Stimulated activated naive CD4-positive, alpha-beta T cell (primary cell): ENCODE measurements at places on chromosomes 2 and 18.
A peak's percentile ranks its signal among the peaks of the same experiment; 100 is the strongest.

- no peak for DNase-seq
Observed at GRCh38 chr2:218956039-218956438, 3.4 kb upstream of the CDK5R2 start.

DNA sequence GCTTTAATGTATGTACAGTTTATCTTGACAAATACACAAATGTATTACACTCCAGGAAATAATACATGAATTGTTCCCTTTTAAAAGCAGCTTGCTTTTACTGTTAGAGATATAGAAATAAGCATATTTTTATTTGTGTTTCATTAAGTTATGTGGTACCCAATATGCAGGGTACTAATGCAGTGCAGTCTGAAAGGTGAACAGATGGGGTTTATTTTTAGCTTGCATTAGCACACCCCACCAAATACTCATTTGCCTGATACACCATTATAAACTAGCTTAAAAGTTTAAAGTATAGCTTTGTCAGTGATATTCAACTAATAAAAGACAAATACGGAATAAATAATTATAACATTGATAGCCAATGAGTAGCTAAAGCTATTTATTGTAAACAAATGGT, 394.7 kb upstream of the ZNF804A start:
- DNase-seq = no peak

DNA sequence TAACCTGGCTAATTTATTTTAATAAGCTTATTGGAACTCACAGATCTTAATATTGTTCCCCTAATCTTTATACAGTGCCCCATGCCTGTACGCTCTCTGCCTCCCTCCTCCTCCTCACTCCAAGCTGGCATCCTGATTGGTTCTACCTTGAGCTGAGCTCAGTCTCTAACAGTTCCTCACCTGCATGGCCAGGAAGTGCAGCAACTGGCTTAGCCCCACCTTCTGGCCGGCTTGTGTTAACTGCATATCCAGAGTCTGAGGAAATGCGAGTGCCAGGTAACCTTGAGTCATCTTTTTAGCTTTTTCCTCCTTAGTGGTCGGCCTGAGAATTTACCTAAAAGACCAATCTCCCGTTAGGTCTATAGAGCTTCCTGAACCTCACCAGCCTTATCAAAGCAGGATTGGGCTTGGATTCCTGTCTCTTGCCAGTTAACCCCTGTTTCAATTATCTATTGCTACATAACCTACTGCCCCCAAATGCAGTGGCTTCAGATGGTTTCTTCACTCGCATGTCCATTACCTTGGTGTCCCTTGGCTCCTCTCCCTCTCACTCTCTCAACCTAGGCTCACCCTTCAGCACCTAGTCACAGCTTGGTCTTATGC, 89.5 kb upstream of the STK39 start:
- peak; percentile 46 for DNase-seq

DNA sequence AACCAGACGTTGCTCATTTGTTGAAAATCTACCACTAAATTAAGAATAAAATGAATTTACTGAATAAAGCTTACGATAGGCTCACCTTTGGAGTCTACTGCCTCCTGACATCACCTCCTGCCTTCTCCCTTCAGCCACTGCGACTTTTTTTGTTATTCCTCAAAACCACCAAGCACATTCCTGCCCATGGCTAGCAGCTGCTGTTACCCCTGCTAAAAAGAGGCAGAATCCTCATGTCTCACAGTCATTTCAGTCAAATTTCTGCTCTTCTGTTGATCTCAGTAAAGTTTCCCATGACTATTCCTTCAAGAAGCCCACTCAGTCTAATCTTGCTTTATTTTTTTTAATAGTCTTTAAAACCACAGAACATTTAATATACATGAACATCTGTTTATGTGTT, 40.8 kb upstream of the ANKRD62 start:
- no peak for DNase-seq

GRCh38 chr2:239913636-239914417, 111.3 kb downstream of the NDUFA10 start:
- DNase-seq = no peak

- DNase-seq = no peak
Observed at GRCh38 chr2:24454294-24454693, 36.8 kb upstream of the NCOA1 start.

DNA sequence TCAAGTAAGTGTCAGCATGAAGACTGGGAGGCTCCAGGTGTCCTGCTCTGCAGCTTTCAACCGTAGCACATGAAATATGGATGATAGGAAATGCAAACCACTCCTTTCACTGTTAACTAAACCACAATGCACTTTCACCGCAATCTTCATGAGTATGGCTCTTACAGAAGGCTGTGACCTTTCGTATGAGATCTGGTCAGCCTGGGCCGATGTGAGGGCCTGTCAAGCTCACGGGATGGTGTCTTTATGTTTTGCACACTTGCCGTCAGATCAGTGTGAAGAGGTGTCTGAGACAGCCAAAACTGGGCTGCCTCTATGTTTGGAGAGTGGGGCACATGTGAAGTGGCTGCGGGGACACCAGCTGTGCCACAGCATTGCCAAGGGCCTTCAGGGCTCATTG, 62.8 kb upstream of the AFF3 start:
- no peak for DNase-seq

DNA sequence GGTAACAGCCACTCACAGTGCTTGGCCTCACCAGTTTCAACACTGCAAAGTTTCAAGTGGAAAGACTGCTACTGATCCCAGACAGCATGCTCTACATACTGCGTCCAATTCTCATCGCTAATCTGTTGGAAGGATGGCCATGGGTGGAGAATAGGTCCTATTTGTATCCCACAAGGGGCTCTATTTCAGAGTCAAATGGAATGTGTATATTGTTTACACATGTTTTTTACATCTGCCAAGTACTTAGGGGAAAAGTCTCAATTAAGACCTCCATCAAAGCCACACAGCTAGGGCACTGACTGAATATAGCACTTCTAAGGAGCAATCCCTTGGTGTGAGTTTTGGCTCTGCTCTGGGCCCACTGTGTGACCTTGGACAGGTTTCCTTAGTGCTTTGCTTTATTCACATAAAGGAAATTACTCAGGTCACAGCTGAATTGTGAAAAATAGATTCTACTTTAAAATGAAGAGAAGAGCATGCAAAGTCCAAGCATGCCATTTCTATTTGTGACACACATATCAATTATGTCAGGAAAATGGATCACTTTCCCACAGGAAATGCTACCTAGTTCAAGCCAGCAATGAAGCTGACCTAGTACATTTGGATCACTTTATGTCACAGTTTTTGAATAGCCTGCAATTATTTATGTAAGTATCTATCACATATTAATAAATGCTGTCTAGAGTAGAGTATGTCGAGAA, 112.9 kb upstream of the STK17B start:
- no peak for DNase-seq

GRCh38 chr18:59768409-59768808, 71.2 kb upstream of the CCBE1 start:
- no peak for DNase-seq

GRCh38 chr2:158922601-158923000, 45.8 kb upstream of the TANC1 start:
- no peak for DNase-seq

DNA sequence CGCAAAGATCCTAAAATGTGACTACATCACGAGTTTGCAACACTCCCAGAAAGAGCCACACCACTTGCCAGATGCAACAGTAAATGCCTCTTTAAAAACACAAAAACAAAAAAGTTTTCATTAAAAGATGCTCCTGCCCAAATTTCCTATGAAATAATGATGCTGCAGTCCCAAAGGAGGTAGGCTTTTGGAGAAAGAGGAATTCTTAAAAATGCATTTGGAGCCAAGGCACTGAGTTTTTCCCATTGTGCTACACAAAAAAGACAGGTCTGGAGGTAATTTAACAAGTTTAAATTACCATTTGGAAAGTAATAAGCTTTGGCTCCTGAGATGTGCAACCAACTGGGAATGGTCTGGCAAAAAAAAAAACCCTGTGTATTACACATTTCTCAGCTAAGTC, 145.0 kb downstream of the PID1 start:
- no peak for DNase-seq

GRCh38 chr18:67305466-67305865, 211.1 kb downstream of the DSEL start:
- no peak for DNase-seq
